ENCODE measurements at places on chromosomes 5 and 9.

DNA sequence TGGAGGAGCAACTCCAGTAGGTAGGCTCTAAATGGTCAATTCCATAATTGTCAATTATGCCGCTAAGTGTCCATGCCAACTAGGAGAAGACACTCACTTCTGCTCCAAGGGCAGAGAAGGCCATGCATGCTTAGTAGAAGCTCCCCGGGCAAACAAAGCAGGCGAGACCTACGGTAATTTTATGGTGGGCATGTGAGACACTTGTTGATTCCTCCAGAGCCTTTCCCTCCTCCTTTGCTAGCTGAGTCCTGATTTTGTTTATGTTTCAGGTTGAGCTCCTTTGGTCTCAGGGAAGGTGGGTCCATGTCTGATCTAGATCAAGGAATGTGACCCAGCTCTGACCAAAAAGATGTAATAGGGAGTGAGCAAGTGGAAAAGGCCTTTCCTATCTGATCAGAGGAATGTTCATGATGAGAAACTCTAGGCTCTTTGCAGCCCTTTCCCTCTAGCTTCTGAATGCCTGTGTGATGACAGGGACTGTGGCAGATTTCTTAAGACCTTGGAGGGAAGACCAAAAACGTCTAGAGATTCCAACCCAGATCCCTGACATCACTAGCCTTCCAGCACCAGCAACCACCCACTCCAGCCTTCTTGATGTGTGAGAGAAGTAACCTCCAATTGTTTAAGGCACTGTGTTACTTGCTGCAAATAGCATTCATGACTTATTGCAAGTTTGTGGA lies 7.7 kb upstream of the CPEB4 start:
- DNase-seq = no peak

DNA sequence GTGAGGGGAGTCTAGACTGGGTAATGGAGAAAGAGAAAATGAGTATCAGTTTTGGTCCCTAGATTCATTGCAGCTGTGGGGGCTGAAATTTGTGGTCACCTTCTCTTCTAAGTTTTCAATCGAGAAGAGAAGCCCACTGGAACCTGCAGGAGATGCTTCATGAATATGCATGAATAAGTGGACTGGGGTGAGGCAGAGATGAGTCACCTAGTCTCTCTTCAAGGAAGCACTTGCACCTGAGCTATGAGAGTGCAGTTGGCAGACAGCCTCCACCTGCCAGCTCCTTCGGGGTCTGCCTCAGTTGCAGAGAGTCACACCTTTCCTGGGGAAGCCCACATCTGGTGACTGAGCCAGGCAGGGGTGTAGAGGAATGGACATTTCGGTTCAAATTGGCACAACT lies 69.1 kb downstream of the ZNF366 start:
- DNase-seq = no peak

DNA sequence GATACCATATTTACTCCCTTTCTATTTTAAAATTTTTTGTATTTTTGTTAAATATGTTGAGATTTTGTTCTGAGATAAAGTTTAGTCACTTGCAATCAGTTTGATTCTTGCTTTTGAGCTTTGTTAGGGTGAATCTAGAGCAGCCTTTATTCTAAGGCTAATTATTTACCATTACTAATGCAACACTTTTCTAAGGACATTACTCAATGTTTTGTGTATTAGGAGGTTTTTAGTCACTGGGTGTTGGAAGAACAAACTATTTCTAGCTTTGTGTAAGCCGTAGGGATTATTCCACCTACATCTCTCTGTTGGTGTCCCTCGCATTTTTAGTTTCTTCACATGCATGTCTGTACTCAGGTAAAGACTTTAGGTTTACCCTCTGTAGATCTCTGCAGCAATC lies 379.5 kb upstream of the CD180 start:
- no peak for DNase-seq

DNA sequence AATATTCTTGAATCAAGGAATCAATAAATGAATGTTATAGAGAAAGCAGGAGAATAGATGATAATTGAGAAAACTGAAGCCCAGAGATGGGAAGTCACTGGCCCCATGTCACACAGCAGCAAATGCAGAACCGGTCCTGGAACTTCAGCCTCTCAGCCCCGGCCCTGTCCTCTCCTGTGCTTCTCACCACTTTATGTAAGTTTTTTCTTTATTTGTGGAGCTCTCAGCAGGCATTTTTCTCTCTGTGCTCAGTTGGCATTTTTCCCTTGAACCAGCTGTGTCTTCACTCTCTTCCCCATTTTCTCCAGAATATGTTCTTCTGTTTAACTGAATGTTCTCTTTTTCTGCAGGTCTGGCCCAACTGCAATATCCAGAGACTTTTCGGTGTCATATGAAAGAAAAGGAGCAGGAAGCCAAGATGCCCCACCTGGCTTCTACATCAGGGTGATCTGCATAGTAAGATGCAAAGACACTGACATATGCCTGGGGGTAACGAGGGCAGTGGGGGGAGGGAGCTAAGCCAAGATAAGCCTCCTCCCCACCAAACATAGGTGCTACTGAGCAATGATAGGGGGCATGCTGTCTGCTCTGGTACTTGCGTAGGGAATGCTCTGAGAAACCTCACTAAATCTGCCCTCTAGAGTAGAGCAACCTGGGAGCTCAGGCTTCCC lies 12.8 kb upstream of the LCP2 start:
- no peak for DNase-seq

DNA sequence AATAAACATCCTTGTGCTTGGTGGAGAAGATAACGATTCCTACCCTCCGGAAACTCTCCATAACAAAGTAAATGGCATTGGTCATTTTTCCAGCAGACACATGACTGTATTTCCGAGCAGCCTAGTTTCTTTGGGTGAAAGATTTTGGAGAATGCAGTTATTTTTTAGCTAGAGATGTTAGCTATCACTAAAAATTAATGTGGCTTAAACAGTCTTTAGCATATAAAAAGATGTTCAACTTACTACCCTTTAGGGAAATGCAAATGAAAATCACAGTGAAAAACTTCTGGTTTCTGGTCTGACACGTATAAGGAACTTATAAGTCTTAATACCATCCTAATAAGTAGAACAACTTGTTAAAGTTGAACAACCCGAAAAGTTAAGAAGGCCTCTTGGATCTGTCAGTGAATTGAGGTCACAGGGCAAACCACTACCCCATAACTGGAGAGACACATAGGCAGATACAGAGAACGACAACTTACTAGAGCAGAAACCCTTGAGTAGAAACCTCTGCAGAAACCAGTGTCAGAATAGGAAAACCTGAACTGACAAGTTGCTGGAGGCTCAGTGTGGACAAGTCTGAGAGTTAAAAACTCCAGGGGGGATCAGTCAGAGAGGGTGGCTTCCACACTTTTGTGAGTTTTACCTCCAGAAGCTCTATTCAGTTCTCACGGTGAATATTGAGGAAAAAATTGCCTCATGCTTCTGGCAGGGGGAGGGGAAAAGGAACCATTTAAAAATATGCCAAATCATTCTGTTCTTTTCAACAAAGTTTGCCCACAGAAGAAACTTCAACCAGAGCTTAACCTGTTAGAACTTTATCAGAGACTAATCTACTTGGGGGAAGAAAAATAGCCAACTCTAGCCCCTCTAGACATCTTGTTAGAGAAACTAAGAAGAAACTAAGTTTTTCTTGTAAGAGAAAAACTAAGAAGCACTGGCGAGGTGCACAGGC lies 325.2 kb upstream of the RPS23 start:
- DNase-seq = no peak

- DNase-seq = no peak
These were observed 203.9 kb downstream of the PCSK1 start for GRCh38 chr5:96229188-96229587.

DNA sequence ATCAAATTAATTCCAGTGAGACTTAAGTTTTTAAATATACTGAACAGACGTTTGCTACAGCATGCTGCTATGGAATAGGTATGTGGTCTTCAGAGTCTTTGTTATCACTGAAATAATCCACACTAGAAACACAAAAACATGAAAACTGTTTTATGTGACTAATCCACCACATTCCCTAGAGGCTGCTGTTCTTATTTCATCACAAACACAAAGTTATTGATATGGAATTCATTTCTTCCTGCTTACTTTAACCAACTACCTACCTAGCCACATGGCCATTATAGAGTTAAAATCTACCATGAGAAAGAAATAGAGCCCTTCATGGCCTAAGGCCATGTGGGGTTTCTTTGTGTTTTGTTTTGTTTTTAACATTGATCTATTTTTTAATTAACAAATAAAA lies 232.3 kb upstream of the PTGER4 start:
- no peak for DNase-seq

DNA sequence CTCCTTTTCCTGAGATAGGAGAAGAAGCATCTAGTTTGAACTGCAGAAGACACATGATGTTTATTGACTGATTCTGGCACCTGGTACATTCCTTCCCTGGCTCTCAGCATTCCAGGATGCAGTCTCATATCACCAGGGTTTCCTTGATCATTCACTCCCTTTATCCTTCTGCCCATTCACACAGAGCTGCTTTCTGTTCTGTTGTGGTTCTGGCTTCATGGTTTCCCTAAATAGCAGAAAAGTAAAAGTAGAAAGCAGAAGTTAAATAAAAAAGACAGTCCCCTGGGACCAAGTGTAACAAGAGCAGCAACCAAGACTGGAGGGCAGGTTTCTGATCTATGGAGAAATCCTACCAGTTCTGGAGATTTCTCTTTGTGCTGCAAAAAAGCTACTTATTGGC lies 3.2 kb downstream of the IFNA8 start:
- DNase-seq = no peak

DNA sequence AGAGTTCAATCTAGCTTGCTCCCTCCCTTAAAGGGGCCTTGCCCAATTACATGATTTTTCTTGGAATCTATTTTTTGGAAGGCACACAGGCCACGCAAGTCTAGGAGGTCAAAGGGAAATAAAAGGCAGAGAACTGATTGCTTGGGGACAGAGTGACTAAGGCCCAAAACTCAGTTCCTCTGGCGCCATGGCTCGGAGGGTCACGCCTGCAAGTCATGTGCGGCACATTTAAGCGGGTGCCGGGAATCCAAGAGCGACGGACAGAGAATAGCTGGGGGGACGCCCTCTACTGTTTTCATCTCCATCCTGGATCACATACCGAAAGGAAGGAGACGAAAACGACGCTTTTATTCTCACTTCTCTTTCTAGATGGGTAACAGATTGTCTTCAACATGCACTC lies 78.6 kb downstream of the FREM1 start:
- DNase-seq = no peak

GRCh38 chr5:60649288-60649917 lies 50.6 kb downstream of the DEPDC1B start:
- no peak for DNase-seq

DNA sequence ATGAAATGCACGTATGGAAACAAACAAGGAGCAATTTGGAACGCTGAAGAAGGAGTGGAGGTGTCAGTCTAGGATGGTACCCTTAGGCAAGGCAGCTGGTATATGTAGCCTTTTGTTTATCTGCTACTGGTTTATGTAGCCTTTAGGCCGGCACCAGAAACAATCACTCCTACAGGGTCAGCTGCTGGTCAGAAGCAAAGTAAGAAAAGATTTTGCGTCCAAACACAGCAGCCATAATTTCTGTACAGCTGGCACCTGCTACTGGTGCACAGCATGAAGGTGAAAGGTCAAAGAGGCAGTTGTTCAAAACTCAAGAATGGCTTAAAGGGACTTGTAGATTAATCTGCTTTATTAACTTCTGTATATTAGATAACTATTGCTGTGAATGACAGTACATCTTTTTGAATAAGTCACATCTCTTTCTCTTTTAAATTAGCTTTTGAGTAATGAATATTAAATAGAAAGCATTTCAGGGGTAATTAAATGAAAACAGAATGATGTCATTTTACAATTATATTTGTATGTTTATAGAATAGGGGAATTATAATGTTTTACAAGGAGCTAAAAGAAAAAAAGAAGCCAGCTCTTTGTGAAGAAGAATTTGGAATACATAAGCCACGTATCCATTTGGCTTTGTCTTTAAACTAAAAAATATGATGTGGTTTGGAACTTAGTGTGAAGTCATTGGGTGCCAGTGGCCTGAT lies 33.1 kb upstream of the TLX3 start:
- no peak for DNase-seq

DNA sequence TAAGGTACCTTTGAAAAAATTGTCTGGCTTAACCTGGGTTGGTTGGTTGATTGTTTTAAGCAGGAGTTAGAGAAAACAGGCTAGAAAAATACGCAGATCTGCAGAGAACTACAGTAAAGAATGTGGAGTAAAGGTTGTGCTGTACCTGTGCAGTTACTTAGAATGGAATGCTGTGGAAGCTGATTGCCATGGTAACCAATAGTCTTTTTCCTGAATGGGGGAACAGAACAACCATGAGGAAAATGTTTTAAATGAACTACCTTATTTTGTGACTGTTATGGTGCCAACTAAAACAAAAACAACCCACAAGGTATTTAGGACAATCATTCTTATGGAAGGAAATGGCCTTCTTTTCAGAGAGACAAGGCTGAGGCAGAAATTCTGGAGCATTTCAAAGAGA lies 4.8 kb upstream of the HOMER1 start:
- DNase-seq = no peak

- no peak for DNase-seq
These were observed 2.6 kb downstream of the SPARC start for GRCh38 chr5:151683986-151684588.

GRCh38 chr5:79746642-79747569 lies 57.3 kb downstream of the CMYA5 start:
- no peak for DNase-seq

GRCh38 chr5:18314192-18314778 lies 680.0 kb downstream of the TAF11L14 start:
- no peak for DNase-seq

- no peak for DNase-seq
These were observed 36.3 kb upstream of the OTULINL start for GRCh38 chr5:14545308-14545707.

- DNase-seq = peak; percentile 79
These were observed 293.9 kb downstream of the ZSWIM6 start for GRCh38 chr5:61625681-61626621.

Data from H9 (cell line).